ENCODE measurements at places on chromosomes 6 and 20.

- no peak for DNase-seq
Observed at GRCh38 chr20:18634501-18634900, 46.6 kb downstream of the DTD1 start.

DNA sequence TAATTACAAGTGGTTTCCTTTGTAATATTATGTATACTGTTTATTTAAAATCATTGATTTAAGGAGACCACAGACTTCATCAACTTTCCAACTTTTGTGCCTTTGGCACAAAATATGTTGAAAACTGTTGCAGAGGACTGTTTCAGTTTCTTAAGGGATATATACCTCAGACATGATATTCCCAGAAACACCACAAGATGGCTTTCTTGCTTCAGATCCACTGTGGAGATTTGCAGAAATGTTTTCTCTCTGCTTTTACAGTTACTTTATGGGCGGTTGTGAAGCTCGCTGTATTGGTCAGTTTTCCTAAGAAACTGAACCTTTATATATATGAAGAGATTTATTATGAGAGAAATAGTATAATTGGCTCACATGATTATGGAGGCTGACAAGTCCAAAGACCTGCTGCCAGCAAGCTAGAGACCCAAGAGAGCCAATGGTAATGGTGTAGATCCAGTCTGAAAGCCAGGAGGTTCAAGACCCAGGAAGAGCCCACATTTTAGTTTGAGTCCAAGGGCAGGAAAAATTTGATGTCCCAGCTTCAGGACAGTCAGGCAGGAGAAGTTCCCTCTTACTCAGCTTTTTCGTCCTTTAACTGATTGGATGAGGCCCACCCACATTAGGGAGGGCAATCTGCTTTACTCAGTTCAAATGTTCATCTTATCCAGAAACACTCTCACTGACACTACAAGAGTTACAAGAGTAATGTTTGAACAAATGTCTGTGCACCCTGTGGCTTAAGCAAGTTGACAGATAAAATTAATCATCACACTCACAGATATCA lies 12.8 kb downstream of the ME1 start:
- no peak for DNase-seq

DNA sequence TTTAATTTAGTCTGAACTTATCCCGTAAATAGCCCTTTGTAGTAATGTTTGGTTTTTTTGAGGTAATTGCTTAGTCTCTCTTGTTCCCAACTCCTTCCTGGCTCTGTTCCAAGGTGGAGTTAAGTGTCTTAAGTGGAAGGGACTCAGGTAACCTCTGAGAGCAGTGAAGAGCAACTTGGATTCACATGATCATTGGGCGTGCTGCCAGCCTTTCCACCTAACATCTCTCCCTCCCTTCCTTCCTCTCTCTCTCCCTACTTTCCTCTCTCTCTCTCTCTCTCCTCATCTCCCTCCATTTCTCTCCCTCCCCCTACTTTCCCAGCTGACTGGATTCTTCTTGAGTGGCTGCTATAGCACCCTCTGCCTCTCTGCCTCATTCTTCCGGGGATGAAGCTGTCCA lies 232.9 kb upstream of the SASH1 start:
- DNase-seq: no peak

- DNase-seq: no peak
Observed at GRCh38 chr6:111837007-111837406, 36.2 kb downstream of the FYN start.

DNA sequence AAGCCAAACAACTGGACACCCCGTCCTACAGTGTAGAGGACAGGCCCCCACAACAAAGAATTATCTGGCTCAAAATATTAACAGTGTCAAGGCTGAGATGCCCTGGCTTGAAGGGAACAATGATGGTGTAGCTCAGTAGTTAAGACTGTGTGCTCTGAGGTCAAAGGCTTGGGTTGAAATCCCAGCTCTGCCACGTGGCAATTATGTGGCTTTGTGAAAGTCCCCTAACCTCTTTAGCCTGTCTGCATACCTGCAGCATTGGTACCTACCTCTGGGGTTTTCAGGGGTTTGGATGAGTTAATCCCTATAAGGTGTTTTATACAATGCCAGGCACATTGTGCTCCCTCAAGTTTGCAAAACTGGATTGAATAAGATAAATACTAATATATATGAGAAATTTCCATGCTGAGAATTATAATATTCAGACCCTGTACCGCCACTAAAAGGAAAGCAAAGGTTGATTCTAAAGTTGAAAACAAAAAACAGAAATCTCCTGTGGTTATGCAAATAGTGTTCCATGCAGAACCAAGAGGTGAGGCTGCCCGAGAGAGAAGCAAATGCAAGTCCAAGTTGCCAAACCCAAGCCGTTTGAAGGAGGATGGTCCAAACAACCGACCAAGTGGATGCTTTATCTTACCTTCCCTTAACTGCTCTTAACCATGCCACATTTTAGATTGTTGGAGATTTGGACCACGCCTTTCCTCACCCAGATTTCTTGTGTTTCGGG lies 199.8 kb downstream of the NFATC2 start:
- DNase-seq: no peak

DNA sequence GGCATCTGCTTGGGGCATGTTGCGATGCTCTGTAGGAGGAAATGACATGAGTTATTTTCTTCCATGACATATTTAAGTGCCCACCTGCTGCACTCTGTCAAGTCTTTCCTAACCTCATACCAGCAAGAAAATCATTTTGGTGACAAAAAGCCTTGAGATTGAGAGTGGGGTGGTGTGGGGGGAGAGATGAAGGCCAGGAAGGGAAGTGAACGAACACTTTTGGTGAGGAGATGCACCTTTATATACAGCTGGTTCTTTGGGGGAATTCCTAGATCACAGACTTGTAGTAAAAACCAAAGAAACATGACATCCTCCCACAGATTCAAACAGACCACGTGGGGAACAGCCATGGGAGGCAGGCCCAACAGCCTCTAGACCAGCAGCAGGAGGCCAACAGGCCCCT lies 26.1 kb downstream of the NCOA5 start:
- no peak for DNase-seq

DNA sequence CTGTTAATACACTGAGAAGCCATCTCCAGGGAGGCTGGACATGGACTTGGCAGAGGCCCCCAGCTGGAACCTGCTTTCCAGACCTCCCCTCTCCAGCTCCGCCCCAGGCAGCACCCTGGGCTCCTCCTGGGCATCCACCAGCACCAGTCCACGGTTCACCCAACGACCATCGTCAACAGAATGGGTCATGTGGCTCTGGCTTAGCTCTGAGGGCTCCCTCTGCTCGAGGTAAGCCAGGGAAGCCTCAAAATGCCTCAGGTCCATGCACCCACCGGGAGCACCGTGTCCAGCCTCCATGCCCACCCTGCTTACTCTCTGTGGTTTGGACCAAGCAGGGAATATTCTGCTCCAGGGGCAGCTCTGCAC lies 40.5 kb downstream of the WDR27 start:
- DNase-seq: no peak

DNA sequence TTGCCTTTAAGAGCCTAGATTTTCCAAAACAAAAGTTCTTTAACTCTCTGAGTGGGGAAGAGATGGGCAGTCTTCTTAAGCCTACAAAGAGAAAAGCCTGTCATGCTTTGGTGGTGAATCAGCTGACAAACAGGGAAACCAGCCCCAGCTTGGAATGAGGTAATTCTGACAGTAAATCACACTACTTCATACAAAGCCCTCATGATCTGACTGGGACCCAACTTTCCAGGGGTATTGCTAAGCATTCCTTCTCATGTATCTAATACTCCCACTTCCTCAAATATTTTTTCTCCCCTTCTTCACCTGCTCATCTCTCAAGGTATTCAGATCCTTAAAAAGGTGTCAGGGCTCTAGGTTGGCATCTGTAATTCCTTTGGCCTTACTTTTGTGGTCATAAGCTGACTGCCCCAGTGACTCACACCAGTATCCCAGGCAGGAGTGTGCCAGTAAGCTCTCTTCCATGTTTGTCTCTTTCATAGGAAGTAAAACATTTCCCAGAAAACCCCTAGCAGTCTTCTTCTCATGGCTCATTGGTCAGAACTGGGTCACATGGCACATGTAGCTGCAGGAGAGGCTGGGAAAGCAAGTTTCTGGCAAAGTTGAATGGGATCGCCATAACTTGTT lies 15.0 kb upstream of the TBC1D22B start:
- DNase-seq: peak; percentile 33

- peak; percentile 81 for DNase-seq
Observed at GRCh38 chr6:35737413-35738211, 780 bp downstream of the ARMC12 start.

GRCh38 chr6:90230548-90231215 lies 66.0 kb downstream of the BACH2 start:
- no peak for DNase-seq

DNA sequence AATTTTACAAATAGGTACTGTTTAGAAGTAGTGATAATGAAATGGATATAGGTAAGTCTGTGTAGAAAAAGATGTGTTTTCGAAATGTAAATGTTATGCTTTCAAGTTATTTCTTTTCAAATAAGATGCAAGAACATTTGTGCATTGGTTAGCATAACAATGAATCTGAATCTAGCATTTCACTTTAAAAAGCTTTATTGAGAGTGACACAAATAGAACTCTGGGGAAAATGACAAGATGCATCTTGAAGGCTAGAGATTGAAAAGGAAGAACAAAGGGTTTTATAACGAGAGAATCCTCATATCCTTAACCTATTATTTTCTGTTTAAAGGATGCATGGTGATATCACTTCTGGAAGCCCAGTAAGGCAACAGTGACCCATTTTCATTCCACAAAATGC lies 639.9 kb upstream of the PTCHD4 start:
- DNase-seq: no peak

DNA sequence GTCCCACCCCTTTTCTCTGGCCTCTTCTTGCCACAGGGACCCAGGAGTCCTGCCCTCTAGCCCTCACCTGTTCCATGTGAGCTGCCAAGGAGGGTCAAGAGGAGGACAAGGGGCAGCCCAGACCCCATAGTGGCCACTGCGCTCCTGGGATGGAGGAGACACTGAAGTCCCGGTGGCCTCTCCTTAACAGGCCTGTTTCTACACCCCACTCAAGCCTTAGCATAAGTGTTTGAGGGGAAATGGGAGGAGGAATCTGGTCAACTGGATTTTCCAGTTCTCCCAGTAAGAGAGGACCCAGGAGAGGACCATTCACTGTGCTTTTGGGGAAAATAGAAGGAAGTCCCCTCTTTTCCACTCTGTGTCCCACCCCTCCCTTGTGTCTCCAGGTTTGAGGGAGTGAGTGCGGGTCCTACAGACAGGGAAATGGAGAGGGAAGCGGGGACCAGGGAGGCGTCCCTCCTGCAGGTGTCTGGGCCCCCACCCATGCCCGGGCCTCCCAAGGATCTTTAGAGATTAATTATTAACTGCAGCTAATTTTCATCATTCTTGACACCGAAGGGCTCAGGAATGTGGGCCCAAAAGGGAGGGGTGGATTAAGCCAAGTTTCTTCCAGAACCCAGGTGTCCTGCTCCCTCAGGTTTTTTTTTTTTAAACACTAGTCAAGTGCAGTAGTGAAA lies at the start of gene SFTA2:
TSS of gene SFTA2 (minus strand) at position 202 of the 677 bp plus-strand sequence. CDS start at position 128, 74 bp downstream.
- DNase-seq: no peak

Data from activated CD4-positive, alpha-beta T cell treated with anti-CD3 and anti-CD28 coated beads, Interleukin-2, Interleukin-4, amounts not matched to agents 100 ng/mL and 50 ng/mL, durations not matched to agents 16 hours and 8 hours (primary cell).